ENCODE measurements at places on chromosomes 4 and X. TPM values are rescaled to one million over a fixed set of nuclear protein-coding genes. Genes with fewer than 3 reads are reported as not detected.

TGIF2LX gene
- not detected for polyA plus RNA-seq

DGAT2L6 gene
- polyA plus RNA-seq, result 0.16 TPM

CCNA2 gene
- 15.1 TPM for polyA plus RNA-seq

CXorf65 gene
- polyA plus RNA-seq, result not detected

H2AZ1 gene
- polyA plus RNA-seq, result 363 TPM

TMSB15A gene
- 39.0 TPM for polyA plus RNA-seq

MID1 gene
- polyA plus RNA-seq, result 25.9 TPM

NEXMIF gene
- 0.28 TPM for polyA plus RNA-seq

SASH3 gene
- polyA plus RNA-seq, result 0.31 TPM

NEIL3 gene
- polyA plus RNA-seq, result 0.87 TPM

SPANXA1 gene
- not detected for polyA plus RNA-seq

- H3K4me1 ChIP-seq, result no peaks in the 10 kb centered on the region
- no peaks in the 10 kb centered on the region for H3K27me3 ChIP-seq
- no peak overlapping the region for H3K27ac ChIP-seq
- no peaks in the 10 kb centered on the region for H3K36me3 ChIP-seq
- no peak overlapping the region for H3K4me3 ChIP-seq
Measured at GRCh38 chr4:182671231-182671630, 246.0 kb downstream of the DCTD start.

- peaks cover 18% of the 10 kb centered on the region for H3K4me1 ChIP-seq
- H3K27me3 ChIP-seq, result no peaks in the 10 kb centered on the region
- H3K27ac ChIP-seq, result no peak overlapping the region
- no peak overlapping the region for H3K4me3 ChIP-seq
Measured at GRCh38 chr4:72896515-72896914, 173.0 kb downstream of the COX18 start.

- H3K4me1 ChIP-seq, result no peaks in the 10 kb centered on the region
- DNase-seq, result no peak
- H3K36me3 ChIP-seq, result no peaks in the 10 kb centered on the region
- H3K27me3 ChIP-seq, result no peaks in the 10 kb centered on the region
Measured at GRCh38 chr4:10730019-10730418, 45.5 kb upstream of the CLNK start.

GRCh38 chrX:102067966-102068723 lies 57.3 kb upstream of the TCEAL2 start:
- H3K27me3 ChIP-seq, result no peaks in the 10 kb centered on the region
- H3K36me3 ChIP-seq, result no peaks in the 10 kb centered on the region
- peak; percentile 31 for DNase-seq

DNA sequence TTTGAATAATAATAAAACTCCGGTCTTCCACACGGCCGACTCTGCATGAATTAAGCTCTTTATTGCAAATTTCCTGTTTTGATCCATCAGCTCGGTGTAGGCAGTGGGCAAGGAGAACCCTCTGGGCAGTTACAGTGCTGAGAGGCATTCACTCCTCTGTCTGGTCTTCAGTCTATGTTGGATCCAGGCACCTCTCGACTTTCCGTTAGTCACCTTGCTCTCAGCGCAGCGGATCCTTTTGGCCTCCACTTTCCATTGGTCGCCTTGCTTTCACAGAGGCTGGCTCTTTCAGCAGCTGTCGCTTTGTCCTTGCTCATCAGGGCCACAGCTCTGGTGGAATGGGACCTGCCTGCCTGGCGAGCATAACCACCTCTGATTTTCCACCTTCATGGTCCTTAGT lies 52.9 kb downstream of the TRMT44 start:
- H3K36me3 ChIP-seq, result no peaks in the 10 kb centered on the region
- H3K4me1 ChIP-seq, result no peaks in the 10 kb centered on the region
- no peak overlapping the region for H3K27ac ChIP-seq
- no peak for DNase-seq
- no peaks in the 10 kb centered on the region for H3K27me3 ChIP-seq

DNA sequence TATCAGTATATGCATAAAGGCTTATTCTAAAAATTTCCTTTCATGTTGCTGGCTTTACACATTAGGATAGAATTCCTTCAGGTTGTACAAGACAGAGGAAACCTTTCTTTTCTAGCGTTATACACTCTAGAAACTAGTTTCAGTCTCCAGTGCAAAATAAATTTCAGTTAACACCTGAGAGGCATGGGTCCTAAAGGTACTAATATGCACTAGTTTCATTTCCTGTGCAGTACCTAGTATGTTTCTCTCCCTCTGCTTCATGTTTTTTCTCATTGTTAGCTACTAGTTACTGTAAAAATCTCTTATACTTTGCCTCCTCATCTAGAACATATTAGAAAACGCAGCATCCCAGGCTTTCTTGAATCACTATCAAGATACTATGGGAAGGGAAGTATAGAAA lies 54.0 kb downstream of the SNX25 start:
- H3K36me3 ChIP-seq, result no peaks in the 10 kb centered on the region
- no peak overlapping the region for H3K27ac ChIP-seq
- no peaks in the 10 kb centered on the region for H3K27me3 ChIP-seq
- H3K4me1 ChIP-seq, result no peaks in the 10 kb centered on the region

- H3K4me1 ChIP-seq, result peaks cover 3% of the 10 kb centered on the region
- H3K36me3 ChIP-seq, result no peaks in the 10 kb centered on the region
- DNase-seq, result peak; percentile 50
- H3K4me3 ChIP-seq, result no peak overlapping the region
- peak overlapping the region; percentile 55 for H3K27ac ChIP-seq
- no peaks in the 10 kb centered on the region for H3K27me3 ChIP-seq
Measured at GRCh38 chr4:67436742-67437141, 108.6 kb downstream of the CENPC start.

- no peaks in the 10 kb centered on the region for H3K4me1 ChIP-seq
- no peak overlapping the region for H3K4me3 ChIP-seq
- no peak for DNase-seq
Measured at GRCh38 chr4:126541820-126542219, 1090.9 kb upstream of the INTU start.

GRCh38 chrX:18647621-18648020 lies 24.3 kb downstream of the RS1 start:
- no peaks in the 10 kb centered on the region for H3K36me3 ChIP-seq
- H3K4me1 ChIP-seq, result no peaks in the 10 kb centered on the region
- H3K27ac ChIP-seq, result no peak overlapping the region
- H3K27me3 ChIP-seq, result no peaks in the 10 kb centered on the region
- no peak for DNase-seq
- no peak overlapping the region for H3K4me3 ChIP-seq

DNA sequence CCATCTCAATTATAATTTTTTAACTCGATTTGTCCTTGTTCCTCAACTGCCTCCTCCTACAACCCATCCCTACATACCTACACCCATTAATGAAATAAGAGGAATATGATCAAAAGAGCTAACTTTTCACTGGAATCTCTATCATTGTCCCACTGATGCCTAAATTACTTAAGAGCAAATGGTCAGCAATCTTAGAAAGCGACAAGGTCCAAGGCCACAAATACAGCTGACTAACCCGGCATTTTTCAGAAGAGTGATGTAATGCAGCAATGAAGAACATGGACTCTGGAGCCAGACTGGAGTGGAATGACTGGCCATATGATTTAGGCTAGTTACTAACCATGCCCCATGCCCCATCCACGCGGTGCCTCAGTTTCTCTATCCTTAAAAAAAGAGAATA lies 56.2 kb downstream of the PPA2 start:
- DNase-seq, result peak; percentile 25
- no peak overlapping the region for H3K4me3 ChIP-seq
- H3K36me3 ChIP-seq, result no peaks in the 10 kb centered on the region
- H3K27me3 ChIP-seq, result no peaks in the 10 kb centered on the region

GRCh38 chrX:69050051-69050765 lies 115.0 kb downstream of the PJA1 start:
- DNase-seq, result no peak
- H3K27ac ChIP-seq, result no peak overlapping the region
- no peaks in the 10 kb centered on the region for H3K4me1 ChIP-seq
- H3K36me3 ChIP-seq, result no peaks in the 10 kb centered on the region

GRCh38 chr4:106370214-106370613 lies 1.6 kb upstream of the GIMD1 start:
- no peaks in the 10 kb centered on the region for H3K27me3 ChIP-seq
- H3K27ac ChIP-seq, result no peak overlapping the region
- H3K36me3 ChIP-seq, result no peaks in the 10 kb centered on the region
- DNase-seq, result no peak
- H3K4me3 ChIP-seq, result no peak overlapping the region

DNA sequence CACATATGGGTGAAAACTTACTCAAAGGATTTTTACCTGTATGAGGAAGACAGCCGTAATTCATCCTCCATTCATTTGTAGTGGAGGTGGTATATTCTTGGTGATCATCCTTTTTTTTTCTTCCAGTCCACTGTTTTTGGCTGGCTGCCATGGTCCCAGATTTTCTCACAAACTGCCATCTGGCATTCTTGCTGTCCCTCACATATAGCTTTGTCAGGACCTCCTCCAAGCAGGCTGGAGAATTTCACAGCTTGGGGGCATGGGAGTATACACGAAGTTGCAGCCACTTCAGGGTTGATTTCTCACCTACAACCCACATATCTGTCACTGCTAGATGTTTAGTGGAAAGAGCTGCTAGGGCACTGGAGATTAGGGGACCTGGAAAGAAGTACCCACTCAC lies 401.0 kb downstream of the IL1RAPL1 start:
- no peak overlapping the region for H3K27ac ChIP-seq
- H3K4me3 ChIP-seq, result no peak overlapping the region
- H3K36me3 ChIP-seq, result no peaks in the 10 kb centered on the region
- no peaks in the 10 kb centered on the region for H3K4me1 ChIP-seq

DNA sequence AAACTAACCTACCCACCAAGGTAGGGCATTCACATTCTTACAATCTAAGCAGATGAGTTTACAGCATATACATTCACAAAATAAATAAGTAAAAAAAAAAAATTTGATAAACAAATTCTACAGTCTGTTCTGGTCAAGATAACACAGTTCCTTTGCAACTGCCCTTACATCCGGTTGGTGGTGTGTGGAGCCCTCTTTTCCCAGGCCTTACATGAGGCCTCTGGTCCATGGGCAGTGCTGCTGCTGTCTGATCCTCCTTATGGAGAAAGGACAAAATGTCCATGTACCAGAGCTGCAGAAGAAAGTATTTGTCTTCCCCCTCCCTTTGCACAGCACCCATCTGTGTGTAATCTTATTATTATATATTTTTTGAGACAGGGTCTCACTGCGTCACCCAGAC lies 2.2 kb upstream of the SEPTIN11 start:
- DNase-seq, result no peak
- H3K27ac ChIP-seq, result no peak overlapping the region
- peaks cover 15% of the 10 kb centered on the region for H3K4me1 ChIP-seq
- no peak overlapping the region for H3K4me3 ChIP-seq
- no peaks in the 10 kb centered on the region for H3K36me3 ChIP-seq
- no peaks in the 10 kb centered on the region for H3K27me3 ChIP-seq

GRCh38 chr4:45539142-45539814 lies 584.6 kb downstream of the GABRG1 start:
- H3K27me3 ChIP-seq, result no peaks in the 10 kb centered on the region
- H3K36me3 ChIP-seq, result no peaks in the 10 kb centered on the region
- H3K27ac ChIP-seq, result no peak overlapping the region
- H3K4me1 ChIP-seq, result no peaks in the 10 kb centered on the region
- H3K4me3 ChIP-seq, result no peak overlapping the region

- no peaks in the 10 kb centered on the region for H3K4me1 ChIP-seq
- H3K27ac ChIP-seq, result no peak overlapping the region
- H3K4me3 ChIP-seq, result no peak overlapping the region
- H3K36me3 ChIP-seq, result no peaks in the 10 kb centered on the region
- DNase-seq, result no peak
- no peaks in the 10 kb centered on the region for H3K27me3 ChIP-seq
Measured at GRCh38 chr4:118175506-118175905, 141.2 kb downstream of the NDST3 start.

GRCh38 chr4:176238157-176238610 lies 30.8 kb downstream of the ASB5 start:
- no peaks in the 10 kb centered on the region for H3K27me3 ChIP-seq
- no peak overlapping the region for H3K4me3 ChIP-seq
- H3K27ac ChIP-seq, result peak overlapping the region; percentile 33
- DNase-seq, result peak; percentile 43

- H3K27me3 ChIP-seq, result no peaks in the 10 kb centered on the region
- H3K4me3 ChIP-seq, result no peak overlapping the region
- no peaks in the 10 kb centered on the region for H3K4me1 ChIP-seq
- no peak for DNase-seq
- H3K27ac ChIP-seq, result no peak overlapping the region
Measured at GRCh38 chr4:72582853-72583252, 13.8 kb upstream of the ADAMTS3 start.

GRCh38 chr4:163566257-163566796 lies 71.8 kb downstream of the TMA16 start:
- H3K4me1 ChIP-seq, result no peaks in the 10 kb centered on the region
- H3K4me3 ChIP-seq, result no peak overlapping the region
- H3K27me3 ChIP-seq, result no peaks in the 10 kb centered on the region
- no peak overlapping the region for H3K27ac ChIP-seq

GRCh38 chrX:103406256-103406655 lies 29.9 kb downstream of the BEX3 start:
- H3K4me3 ChIP-seq, result no peak overlapping the region
- H3K4me1 ChIP-seq, result no peaks in the 10 kb centered on the region
- no peak for DNase-seq
- H3K36me3 ChIP-seq, result no peaks in the 10 kb centered on the region
- H3K27me3 ChIP-seq, result no peaks in the 10 kb centered on the region
- H3K27ac ChIP-seq, result no peak overlapping the region

- H3K4me1 ChIP-seq, result no peaks in the 10 kb centered on the region
- no peak overlapping the region for H3K4me3 ChIP-seq
- no peaks in the 10 kb centered on the region for H3K27me3 ChIP-seq
- H3K36me3 ChIP-seq, result no peaks in the 10 kb centered on the region
Measured at GRCh38 chr4:108425988-108426387, 194.4 kb upstream of the RPL34 start.

DNA sequence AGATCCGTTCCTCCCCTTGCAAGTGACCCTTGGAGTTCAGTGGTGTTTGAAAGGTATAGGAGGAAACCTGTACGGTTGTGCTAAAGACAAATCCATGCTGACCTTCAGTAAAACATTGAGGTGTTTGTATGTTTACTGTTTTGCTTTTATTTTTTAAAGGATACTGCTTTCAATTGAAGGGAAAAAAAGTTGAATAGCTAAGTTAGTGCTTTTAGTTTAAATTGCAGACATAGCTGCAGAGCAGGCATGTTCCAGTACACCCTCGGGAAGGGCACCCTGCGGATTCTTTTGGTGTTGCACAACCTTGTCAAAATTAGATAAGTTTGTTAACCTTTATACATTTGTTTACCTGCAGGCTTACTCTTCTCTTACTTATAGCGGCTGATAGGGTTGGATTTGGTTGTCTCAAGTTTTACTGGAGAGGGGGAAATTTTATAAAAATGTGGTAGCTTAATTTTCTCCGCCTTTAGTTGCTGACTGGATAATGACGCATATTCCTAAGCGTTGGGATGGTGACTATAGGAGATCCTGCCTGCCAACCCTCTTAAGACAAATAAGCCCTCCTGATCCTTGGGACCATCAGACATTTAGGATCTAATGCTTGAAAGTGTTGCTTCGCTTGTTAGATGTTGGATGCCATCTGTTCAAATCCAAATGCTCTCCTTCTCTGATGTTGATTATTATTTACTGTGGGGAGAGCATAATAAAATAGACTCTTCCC lies 2.0 kb downstream of the RAPGEF2 start:
- no peaks in the 10 kb centered on the region for H3K36me3 ChIP-seq
- H3K27me3 ChIP-seq, result no peaks in the 10 kb centered on the region
- peak overlapping the region; percentile 79 for H3K27ac ChIP-seq
- H3K4me1 ChIP-seq, result peaks cover 19% of the 10 kb centered on the region
- peak; percentile 35 for DNase-seq
